ENCODE measurements at places on chromosomes 4 and X. TPM values are rescaled to one million over a fixed set of nuclear protein-coding genes. Genes with fewer than 3 reads are reported as not detected.

GRCh38 chrX:84188320-84188834, 378 bp upstream of the RPS6KA6 start:
- DNase-seq = peak; percentile 55

The GRIA3 gene
- polyA plus RNA-seq = 2.3 TPM

GRCh38 chr4:184850018-184850417, 24.2 kb upstream of the ACSL1 start:
- DNase-seq = no peak

DNA sequence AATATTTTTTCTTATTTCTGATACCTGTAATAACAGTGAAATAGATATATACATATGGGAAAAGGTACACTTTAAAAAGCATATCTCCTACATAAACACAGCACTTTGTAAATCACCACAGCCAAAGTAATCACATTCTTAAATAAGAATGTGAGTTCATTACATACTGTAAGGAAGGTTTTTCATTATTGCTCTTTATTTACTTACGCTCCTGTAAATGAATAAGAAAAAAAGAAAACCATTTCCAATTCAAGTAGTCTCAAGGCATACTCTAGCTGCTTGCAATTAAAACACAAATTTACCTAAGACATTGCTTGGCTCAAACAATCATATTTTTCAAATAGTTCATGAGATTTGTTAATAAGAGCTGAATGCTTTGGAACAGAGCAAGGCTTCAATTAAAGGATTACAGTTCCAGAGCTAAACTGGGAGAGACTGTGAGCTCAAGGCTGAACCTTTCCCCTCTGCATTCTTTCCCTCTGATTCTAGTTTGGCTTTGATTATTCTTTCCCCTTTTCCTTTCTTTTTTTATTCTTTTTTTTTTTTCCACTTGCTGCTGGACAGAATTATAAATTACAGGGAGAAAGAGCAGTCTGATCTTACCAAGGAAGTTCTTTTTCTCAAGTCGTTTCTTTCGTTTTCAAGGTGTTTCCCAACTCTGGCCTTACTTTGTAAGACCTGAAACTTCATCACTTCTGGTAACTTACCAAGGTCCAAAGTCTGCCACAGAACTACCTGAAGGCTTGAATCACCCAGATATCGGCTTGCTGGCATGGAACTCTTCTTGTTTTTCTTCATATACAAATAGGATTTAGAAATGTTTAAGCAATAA, 278.3 kb downstream of the INPP4B start:
- no peak for DNase-seq

GRCh38 chrX:139931646-139932072, 1.2 kb downstream of the ATP11C start:
- no peak for DNase-seq

GRCh38 chrX:130280901-130281300, 12.2 kb upstream of the ZNF280C start:
- DNase-seq = no peak

The ZCCHC12 gene
- 0.62 TPM for polyA plus RNA-seq

GRCh38 chrX:9122519-9123245, 88.8 kb upstream of the FAM9B start:
- DNase-seq = no peak

The ODAPH gene
- 0.16 TPM for polyA plus RNA-seq

GRCh38 chr4:141896687-141897086, 260.3 kb downstream of the IL15 start:
- DNase-seq = no peak

DNA sequence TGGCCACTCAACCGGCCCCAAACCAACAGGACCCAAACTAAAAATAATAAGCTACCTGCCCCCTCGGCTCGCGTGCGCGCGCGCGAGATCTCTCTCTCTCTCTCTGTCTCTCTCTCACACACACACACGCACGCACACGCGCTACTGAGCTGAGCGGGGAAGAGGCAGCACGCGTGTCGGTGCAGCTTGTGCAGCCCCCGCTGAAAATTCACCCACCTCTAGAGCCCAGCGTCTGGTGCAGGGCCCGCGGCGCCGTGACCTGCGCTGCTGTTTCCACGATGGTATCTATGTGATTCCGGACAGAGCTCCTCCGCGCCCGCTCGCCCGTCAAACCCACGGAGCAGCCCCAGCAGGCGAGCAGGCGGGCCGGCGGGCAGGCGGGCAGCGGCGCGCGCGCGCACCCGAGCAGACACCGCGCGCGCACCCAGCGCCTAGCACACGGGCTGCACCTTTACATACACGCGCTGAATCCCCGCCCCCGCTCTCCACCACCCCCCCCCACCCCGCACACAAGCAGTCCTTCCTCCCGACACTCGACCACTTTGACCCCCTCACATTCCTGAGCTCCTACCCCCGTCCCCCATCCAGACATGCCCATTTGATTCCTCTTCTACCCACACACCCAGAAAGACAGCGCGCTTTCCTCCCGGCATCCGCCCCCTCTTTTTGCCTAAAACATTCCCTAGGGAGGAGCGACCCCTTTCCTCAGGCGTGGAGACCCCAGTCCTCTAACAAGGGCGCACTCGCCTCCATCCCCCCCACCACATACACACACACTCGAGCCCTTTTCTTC, 1.0 kb downstream of the SLITRK4 start:
- no peak for DNase-seq

DNA sequence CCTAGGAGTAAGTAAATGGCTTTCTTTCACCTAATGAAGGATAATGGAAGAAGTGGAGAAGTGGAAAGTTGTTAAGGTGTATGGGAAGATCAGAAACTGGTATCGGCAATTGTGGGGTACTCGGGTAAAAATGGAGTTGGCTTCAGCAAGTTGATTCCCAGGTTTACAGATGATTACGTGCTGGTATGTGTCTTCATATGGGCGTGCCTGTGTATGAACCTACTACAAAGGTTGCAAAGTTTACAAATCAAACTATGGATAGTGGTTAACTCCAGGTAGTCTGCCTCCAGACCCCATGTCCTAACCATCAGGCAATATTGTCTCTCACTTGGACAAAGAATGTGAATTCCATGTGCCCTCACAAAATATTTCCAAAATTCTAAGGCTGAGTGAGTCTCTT, 773 bp downstream of the TLR3 start:
- DNase-seq = no peak

DNA sequence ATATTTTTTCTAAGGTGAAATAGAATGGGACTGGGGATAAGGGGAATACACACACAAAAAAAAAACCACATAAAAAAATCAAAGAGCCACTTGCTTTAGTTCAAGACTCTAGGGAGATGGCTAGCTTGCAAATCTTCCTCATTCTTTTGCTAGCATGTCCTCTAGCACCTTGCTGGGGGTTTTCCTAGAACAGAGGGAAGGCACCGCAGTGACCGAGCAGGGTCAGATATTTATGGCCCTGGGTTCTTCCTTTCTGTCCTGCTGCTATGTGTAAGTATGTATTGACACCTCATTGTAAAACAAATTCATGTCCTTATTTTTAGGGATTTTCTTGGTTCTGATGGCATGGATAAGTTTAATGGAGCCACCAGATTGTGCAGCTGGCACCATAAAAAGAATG, 81.2 kb downstream of the SHISA3 start:
- DNase-seq = no peak

GRCh38 chr4:111871802-111872201, 273.5 kb upstream of the FAM241A start:
- DNase-seq = no peak

The ATOH1 gene
- polyA plus RNA-seq = not detected

DNA sequence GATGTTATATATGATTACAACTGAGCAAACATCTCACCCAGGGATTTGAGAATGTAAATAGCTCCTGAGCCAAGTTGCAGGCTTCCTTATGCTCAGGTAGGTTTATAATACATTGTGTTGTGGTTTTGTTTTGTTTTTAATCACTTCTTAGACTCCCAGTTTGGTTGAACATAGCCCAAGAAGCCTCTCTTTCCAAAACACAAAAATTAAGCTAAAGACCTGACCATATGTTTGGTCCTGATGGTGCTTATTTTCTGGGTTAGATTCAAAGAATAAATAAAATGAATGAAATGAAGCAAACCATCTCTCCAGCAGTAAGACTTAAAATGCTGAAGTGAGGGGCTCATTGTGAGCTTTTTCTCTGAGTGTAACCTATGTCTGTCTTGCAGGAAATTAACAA, 93.5 kb downstream of the GRXCR1 start:
- no peak for DNase-seq

The POF1B gene
- 0.33 TPM for polyA plus RNA-seq

GRCh38 chr4:187618701-187619281, 376.8 kb upstream of the ZFP42 start:
- no peak for DNase-seq

The NOCT gene
- polyA plus RNA-seq = 6.3 TPM

The PAK3 gene
- 7.2 TPM for polyA plus RNA-seq

DNA sequence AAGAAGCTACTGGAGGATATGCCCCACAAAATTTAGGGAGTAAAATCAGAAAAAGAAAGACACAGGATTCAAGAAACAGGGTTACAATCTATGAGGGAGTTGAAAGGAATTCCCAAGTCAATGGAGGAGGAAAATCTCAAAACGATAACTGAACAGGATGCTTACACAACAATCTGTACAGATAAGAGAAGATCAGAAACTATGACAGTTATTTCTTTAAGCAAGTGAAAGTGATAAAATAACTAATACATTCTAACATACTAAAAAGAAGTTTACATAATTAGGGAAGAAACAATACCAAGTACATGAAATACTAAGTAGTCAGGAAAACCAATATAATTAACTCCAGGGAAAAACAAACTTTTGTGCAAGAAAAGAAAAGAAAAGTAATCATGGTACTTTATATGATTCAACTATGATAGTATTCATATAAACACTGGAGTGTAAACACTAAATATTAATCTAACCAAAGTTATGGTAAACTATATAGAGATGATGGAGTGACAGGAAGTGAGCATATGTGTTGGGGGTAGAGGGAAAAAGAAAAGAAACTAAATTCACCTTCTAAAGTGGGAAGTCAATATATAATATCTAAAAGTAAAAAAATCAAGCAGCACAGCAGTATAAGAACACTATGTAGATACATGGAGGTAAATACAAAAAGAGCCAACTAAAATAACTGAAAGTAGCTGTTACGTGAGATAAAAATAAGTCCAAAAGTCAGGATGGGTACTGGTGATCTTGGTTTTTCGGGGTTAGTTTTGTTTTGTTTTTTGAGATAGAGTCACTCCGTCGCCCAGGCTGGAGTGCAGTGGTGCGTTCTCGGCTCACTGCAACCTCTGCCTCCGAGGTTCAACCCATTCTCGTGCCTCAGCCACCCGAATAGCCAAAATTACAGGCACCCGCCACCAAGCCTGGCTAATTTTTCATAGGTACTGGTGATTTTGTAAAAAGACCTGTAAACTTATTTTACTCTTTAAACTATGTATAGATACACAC, 99.3 kb downstream of the TEX11 start:
- no peak for DNase-seq

DNA sequence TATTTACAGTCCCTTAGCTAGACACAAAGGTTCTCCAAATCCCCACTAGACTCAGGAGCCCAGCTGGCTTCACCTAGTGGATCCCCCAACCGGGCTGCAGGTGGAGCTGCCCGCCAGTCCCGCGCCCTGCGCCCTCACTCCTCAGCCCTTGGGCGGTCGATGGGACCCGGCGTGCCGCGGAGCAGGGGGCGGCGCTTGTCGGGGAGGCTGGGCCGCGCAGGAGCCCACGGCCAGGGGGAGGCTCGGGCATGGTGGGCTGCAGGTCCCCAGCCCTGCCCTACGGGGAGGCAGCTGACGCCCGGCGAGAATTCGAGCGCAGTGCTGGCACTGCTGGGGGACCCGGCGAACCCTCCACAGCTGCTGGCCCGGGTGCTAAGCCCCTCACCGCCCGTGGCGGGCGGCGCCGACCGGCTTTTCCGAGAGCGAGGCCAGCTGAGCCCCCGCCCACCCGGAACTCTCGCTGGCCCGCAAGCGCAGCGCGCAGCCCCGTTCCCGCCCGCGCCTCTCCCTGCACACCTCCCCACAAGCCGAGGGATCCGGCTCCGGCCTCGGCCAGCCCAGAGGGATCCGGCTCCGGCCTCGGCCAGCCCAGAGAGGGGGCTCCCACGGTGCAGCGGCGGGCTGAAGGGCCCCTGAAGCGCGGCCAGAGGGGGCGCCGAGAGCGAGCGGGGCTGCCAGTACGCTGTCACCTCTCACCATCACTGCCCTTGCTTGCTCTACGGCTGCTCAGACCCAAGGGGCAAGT, 39.4 kb downstream of the WFS1 start:
- no peak for DNase-seq

- DNase-seq = no peak
Observed at GRCh38 chr4:6732441-6733357, 16.7 kb downstream of the BLOC1S4 start.

DNA sequence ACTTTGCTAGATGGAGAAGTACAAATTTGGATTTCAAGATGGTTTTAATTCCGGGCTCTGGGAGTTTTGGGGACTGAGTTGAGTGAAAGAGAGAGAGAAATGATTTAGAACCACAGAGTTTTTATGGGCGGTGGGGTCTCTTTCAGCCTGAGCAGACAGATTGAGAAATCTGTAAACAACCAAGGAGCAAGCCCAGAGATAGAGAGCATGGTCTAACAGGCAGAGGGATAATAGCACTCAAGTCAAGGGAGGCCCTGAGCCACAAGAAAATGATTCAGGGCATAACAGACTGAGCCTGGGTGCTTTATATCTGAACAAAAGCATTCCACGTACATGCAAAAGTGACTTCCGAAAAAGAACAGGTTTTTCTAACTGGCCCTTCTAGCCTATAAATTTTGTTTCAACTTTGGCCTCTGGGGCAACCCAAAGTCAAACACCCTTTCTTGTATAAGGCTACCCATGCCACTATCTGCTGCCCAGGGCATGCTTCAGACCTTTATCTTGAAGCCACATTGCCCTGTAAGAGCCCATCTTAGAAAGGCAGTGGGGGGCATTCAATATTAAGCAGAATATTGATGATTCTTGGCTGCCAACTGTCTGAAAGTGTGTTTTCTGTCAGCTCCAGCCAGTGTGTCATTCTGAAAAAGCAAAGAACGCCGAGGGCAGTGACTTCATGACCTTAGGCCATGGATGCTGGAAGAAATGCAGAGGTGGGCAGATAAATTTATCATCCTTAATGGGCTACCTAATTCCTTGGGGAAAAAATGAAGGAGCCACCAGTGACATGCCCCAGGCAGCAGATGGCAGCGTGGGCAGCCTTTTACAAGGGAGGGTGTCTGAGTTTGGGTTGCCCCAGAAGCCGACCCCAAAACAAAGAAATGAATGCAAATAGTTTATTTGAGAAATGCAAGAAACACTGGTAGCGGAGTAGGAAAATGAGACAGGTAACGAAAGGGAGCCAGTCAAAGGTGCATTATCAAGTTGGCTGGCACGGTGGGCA, 637.6 kb downstream of the MID1IP1 start:
- DNase-seq = no peak

GRCh38 chrX:12570859-12571501, 220.2 kb upstream of the PRPS2 start:
- no peak for DNase-seq

The JADE3 gene
- 28.1 TPM for polyA plus RNA-seq

- DNase-seq = no peak
Observed at GRCh38 chr4:15765391-15765790, 12.7 kb upstream of the CD38 start.

DNA sequence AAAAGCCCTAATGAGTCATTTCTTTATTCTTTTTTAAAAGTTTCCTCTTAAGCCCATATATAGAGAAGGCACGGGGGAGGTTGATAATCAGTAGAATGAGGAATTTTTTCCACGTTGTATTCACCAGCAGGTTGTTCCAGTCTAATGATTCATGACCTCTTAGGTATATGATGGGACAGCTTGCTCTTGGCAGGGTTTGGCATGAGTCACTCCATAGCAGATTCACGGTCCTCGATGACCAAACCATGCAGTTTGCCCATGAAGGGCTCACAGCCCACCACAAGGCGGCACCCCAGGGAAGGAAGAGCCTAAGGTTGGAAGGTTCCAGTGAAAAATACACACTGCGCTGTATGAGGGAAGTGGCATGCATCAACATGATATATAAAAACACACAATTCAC, 623.8 kb upstream of the DIPK2B start:
- DNase-seq = no peak

The TMSB15C gene
- 16.7 TPM for polyA plus RNA-seq

GRCh38 chrX:47568656-47569295, 7.8 kb downstream of the ARAF start:
- no peak for DNase-seq

All from renal cortex interstitium (tissue), 15 donors.